PC-9 (cell line): ENCODE measurements at places on chromosomes 5 and 9.

GRCh38 chr5:891117-891836 is 1.3 kb downstream of the BRD9 start:
- DNase-seq: no peak

DNA sequence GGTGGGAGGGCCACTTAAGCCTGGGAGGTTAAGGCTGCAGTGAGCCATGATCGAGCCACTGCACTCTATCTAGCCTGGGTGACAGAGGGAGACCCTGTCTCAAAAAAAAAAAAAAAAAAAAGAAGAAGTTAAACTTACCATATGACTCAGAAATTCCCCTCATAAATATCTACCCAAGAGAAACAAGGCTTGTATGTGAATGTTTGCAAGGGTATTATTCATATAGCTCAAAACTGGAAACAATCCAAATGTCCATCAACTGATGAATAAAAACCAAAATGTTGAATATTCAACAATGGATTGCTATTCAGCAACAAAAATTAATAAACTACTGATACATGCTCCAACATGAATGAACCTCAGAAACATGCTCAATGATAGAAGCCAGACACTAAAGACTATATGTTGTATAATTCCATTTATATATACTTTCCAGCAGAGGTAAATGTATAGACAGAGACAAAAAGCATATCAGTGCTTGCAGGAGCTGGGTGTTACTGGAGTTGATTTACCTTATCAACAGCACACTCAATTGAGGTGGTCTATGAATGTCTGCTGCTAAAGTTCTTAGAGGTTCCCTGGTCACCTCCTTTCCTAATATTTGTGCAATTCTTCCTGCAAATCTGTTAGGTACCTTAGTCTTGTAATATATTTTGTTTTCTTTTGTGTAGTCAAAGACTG is 5.3 kb upstream of the SREK1 start:
- DNase-seq: no peak

GRCh38 chr5:14723701-14724132 is 59.2 kb downstream of the OTULIN start:
- DNase-seq: no peak

GRCh38 chr9:108643731-108644510 is 211.9 kb downstream of the ACTL7B start:
- DNase-seq: no peak
